NCI-H1417 treated with DMSO at 0.1 percent for 48 hours (cell line): ENCODE measurements at places on chromosomes 11 and 22.
A peak's percentile ranks its signal among the peaks of the same experiment; 100 is the strongest.

DNA sequence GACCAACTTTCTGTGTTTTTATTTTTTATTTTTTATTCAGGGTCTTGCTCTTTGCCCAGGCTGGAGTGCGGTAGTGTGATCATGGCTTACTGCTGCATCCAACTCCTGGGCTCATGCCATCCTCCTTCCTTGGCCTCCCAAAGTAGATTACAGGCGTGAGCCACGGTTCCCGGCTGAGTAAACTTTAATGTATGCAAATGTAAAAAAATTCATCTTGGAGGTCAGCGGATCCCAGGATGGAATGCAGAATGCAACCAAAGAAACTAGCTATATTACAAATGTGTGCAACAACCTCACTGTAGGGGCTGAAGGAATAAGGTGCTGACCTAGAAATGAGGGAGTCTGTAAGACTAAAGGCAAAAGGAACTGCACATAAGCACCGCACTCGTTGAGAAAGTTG lies 6.2 kb upstream of the CDK2AP2 start:
- no peak for DNase-seq

DNA sequence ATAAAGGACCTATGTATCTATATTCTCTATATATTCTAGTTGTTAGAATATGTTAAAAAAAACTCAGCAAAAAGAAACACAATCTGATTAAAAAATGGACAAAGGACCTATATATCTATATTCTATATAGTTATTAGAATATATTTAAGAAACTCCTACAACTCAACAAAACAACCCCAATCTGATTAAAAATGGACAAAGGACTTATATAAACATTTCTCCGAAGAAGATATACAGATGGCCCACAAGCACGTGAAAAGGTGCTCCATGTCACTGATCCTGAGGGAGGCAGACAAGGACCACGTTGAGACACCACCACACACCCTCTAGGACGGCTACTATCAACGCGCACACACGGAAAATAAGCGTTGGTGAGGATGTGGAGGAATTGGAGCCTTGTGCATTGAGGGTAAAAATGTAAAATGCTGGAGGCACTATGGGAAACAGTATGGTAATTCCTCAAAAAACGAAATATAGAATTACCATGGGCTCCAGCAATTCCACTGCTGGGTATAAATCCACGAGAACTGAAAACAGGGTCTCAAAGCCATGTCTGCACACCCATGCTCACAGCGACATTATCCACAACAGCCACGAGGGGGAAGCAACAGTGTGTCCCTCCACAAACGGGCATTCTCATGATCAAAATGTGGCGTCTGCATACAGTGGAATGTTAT lies 22.7 kb downstream of the YPEL1 start:
- DNase-seq = no peak

GRCh38 chr11:59263225-59263894 lies 50.6 kb upstream of the MPEG1 start:
- DNase-seq = no peak

GRCh38 chr11:125933030-125933813 lies 12.6 kb upstream of the VSIG10L2 start:
- no peak for DNase-seq

DNA sequence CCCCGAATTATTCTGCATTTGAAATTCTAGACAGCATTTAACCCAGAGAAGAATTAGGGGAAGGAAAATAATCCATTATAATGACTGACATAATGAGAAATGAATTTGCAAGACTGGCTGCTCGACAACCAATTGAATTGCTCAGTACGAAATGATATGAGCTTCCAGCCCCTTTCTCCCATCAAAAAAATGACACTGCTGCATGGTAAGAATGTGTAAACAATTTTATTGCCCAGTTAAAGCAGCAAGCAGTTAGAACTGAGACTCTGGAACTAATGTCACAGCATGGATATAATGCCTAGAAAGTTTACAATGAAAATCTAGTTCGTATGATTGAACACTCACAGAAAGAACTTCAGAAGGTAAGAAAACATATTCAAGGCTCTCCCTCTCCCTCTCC lies 24.7 kb upstream of the PCF11 start:
- DNase-seq = no peak

DNA sequence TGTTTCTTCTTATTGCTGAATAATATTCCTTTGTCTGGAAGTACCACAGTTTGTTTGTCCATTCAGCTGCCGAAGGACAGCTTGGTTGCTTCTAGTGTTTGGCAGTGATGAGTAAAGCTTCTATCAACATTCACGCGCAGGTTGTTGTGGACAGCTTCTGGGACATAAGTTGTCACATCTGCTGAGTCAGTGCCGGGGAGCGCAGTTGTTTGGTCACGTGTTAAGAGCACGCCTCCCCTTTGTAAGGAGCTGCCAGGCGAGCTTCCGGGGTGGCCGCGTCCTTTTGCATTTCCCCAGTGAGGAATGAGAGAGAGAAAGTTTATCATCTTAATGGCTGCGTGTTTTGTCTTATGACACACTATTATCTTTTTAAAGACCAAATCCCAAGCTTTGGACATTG lies 30.3 kb downstream of the SAMM50 start:
- DNase-seq = no peak

GRCh38 chr11:30149998-30150397 lies 80.8 kb upstream of the FSHB start:
- no peak for DNase-seq

DNA sequence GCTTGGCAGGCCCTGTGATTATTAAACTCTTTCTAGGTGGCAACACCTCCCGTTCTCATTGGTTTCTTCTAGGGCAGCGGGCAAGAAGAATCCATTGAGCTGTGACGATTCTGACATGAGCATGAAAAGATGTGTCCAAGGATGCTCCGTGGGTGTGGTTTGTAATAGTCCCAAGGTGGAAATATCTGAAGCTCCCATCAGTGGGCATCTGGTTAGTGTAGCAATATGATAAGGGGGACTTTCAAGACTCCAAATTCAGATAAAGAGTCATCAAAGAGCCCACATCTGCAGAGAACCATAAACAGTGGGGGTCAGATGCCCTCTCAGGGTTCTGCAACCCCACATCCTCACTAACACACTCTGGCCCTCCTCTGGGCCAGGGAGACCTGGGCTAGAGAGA lies 42.6 kb downstream of the TST start:
- no peak for DNase-seq

GRCh38 chr11:15585602-15586331 lies 471.0 kb downstream of the INSC start:
- no peak for DNase-seq

- DNase-seq = no peak
These were observed 4.4 kb downstream of the POLA2 start for GRCh38 chr11:65266210-65266609.

- DNase-seq = peak; percentile 78
These were observed at the start of gene AASDHPPT for GRCh38 chr11:106077609-106078455. Gene AASDHPPT, plus strand, starts transcription at chr11:106077662. Its CDS starts 49 bp downstream, at chr11:106077711.

- no peak for DNase-seq
These were observed 9.0 kb downstream of the NAT10 start for GRCh38 chr11:34114471-34114870.

DNA sequence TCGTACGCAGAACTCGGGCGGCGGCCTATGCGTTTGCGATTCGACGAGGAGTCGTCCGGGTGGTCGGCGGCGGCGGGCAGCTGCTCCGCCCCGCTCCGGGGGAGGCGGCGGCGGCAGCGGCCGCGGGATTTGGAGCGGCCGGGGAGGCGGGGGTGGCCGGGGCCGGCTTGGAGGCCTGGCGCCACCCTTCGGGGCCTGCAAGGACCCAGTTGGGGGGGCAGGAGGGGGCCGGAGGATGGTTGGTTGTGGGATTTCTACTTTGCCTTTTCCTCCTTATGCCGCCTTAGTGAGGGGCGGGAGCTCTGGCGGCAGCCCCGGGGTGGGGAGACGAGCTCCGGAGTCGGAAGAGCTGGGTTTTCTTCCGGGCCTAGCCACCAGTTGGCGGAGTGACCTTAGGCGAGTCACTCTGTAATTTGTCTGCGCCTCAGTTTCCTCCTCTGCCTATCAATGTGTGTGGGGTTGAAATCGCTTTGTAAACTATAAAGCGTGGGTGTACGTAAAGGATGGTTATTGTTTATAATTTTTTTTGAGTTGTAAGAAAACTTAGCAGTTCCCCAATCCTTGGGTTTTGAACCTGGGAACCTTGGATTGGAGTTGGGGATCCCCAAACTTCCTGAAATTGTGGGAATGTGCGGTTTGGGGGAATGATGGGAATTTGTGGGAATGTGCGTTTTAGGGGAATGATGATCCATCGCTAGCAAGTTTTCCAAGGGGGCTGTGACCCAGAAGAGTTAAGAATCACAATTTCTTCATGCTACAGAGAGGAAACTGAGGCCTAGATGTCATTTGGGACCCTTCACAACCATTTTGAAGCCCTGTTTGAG lies 679 bp downstream of the TUG1 start:
- no peak for DNase-seq

GRCh38 chr11:118287006-118287405 lies 17.5 kb upstream of the CD3E start:
- no peak for DNase-seq

DNA sequence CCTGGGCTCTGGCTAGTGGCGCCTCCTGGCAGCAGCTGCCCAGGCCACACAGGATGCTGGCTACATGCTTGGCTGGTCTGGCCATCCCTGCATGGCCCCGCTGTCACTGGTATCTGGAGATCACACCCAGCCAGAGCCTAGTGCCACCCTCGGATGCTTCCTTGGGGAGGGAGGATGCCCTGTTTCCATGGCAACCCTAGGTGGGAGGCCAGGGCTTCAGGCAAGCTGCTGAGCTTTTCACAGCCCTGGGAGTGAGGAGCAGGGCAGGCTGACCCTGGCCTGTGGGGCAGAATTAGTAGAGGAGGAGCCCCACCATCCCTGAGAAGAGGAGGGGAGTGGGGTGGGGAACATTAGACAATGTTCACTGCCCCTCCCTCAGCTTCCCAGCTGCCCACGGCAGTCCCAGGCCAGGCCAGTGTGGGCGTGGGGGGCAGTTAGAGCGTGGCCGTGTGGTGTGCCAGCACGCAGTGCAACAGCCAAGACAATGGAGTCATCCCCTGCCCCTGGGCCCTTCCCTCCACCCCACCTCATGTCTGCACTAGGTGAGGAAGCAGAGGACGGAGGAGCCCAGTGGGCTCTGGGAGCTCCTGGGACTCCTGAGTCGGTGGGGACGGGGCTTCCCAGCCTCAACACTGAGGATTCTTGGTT lies 50.4 kb downstream of the PARVB start:
- DNase-seq = no peak
